NCI-H345 (cell line): ENCODE measurements at places on chromosomes 6 and 20.

DNA sequence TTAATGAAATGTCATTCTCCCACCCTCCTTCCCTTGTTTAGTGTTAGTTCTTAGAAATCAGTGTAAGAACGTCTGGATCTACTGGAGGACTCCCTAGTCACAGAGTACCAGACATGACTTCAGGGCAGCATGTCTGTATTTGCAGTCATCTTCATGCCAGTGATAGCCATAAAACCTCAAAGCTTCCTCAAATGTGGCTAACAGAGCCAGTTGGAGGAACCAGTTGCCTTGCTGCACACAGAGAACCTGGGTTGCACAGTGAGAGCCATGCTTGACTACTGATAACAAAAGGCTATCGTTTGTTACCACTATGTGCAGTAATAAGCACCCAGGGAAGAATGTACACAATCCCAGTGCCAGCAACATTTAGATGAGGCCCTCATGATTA, 20.1 kb downstream of the NT5E start:
- DNase-seq: no peak

DNA sequence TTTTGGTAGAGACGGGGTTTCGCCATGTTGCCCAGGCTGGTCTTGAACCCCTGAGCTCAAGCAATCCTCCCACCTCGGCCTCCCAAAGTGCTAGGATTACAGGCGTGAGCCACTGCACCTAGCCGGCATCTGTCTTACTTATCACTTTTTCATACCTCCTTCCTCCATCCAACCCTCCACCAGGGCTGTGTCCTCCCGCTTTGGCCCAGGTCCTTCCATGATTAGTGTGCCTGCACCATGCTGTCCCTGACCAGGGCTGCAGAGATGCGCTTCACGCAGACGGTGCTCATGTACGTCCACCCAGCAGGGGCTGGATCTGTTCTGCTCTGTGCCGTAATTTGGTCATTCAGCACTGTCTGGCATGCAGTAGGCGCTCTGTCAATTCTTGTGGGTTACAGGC, 85.8 kb downstream of the SRC start:
- DNase-seq: no peak

- DNase-seq: peak; percentile 80
Measured at GRCh38 chr6:157756708-157757429, 66.2 kb upstream of the SNX9 start.

DNA sequence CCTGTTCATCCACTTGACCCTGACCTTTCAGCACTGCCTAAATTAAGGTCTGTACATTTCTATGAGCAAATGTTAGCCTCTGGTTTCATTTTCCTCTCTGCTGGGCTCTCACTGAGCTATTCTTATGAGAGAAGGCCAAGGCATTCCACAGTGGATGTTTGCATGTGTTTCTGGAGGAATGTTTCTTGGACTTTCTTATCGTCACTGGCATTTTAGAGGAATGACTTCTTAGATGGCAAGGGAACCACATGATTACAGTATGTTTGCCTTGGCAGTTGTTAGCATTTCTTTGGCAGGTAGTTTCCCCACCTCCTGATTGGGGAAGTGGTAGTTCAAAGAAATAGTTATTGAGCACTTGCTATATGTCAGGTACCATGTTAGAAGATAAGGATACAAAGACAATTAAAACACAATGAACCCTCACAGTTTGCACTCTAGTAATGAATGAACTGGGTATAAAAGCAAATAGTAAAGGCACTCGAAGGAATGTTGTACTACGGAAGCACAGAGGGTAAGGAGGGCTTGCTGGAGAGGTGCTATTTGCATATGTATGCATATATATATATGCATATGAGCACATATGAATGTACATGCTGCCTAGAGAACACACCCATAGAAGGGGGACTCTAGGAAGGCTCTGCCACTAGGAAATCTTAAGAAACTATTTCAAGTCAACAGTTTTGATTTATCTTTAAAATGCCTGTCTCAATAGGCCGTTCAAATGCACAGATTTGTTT, 307.4 kb downstream of the EYA4 start:
- DNase-seq: no peak

- no peak for DNase-seq
Measured at GRCh38 chr6:109104512-109104911, 9.2 kb downstream of the CEP57L1 start.

GRCh38 chr6:99434702-99435530, 9.8 kb upstream of the PNISR start:
- no peak for DNase-seq

DNA sequence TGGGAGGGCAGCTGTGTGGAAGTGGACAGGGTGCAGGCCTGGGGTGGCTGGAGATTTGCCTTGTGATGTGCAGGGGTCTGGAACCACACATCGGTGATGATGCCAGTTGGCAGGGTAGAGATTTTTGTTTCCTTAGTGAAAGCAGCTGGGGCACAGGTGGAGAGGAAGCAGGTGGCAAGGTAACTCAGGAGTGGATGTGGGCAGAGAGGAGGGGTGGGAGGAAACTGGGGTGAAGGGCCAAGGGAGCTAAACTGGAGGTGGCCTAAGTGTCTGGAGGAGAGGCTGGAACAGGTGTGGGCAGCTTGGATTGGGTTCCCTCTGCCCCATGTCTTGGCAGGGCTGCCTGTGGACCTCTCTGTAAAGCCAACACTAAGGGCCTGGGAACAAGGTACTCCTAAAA, 4.7 kb upstream of the SCUBE3 start:
- DNase-seq: no peak

- DNase-seq: no peak
Measured at GRCh38 chr20:60137657-60138245, 179.5 kb downstream of the CDH26 start.

DNA sequence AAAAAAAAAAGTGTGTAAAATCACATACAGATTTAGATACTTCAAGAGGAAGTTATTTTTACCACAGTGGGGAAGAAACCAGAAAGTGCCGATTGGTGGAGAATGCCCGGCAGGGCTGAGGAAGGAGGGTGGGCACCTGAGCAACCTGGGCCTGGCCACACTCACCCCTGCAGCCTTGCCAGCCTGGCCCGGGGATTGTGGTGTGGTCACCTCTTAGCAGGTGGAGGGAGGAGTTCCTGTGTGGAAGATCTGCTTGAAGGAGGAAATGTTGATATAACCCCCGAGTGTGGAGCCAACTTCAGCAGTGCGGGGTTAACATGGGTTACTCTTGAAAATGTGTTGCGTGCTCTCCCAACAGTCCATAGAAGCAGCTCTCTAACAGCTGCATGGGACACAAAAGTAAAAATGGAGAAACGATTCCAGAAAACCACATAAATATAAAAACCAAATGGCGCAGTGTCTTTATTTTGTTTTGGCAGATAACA, 14.7 kb downstream of the UST start:
- no peak for DNase-seq

DNA sequence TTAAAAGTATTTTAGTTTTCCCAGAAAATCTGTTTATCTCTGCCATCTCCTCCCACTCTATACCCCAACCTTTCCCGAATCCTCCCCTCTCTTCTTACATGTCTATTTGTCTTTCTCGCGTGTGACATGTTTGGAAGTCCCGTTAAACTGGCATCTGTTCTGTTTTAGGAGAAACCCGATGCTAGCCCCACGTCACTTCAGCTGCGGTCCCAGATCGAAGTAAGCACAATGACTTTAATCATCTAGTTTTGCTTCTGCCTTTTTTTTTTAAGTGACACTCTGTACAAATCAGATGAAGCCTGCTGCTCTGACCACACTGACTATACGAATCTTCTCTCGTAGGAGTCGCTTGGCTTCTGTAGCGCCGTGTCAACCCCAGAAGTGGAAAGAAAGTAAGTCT, 97.4 kb downstream of the SASH1 start:
- no peak for DNase-seq

DNA sequence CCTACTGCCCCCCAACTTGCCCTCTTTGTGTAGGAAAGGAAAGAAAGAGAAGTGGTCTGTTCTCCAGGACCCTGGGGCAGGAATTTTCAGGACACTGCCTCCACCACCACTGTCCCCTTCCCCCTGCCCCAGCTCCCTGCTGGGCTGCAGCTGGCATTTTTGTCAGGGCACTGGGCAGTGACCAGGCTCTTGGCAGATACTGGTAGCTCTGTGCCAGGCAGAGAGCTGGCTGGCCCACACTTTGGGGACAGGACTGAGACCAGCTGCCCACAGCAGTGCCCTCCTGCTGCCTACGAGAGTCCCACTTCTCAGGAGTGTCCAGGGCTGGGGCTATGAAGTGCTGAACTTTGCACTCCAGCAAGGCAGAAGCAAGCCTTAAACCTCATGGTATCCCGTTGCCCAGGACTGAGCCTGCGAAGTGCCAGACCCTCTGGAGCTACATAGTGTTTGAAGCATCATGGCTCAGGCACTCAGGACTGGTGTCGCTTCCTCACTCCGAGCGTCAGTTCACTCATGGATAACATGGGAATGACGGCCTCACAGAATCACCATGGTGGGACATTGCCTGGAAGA, 19.3 kb downstream of the SLC13A3 start:
- no peak for DNase-seq

DNA sequence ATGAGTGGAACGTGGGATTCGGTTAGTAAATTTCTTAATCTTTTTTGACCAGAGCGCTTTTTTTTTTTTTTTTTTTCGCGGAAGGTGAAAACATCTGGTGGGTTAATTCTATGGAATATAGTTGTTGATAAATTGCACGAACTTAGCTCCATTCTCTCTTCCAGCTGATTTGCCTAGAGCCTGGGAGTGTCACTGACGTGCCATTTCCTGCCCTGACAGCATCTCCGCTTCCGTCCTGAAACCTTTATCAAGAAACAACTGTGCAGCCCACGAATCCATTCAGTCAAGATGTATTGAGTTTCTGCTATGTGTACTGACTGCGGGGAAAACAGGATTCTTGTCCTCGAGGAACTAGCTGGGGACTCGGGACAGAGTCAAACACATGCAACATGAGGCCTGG, 59.5 kb upstream of the TGM3 start:
- DNase-seq: no peak

GRCh38 chr6:16060039-16060438, 68.8 kb upstream of the MYLIP start:
- DNase-seq: peak; percentile 17

GRCh38 chr6:150118627-150119026, 24.2 kb upstream of the PPP1R14C start:
- peak; percentile 83 for DNase-seq

DNA sequence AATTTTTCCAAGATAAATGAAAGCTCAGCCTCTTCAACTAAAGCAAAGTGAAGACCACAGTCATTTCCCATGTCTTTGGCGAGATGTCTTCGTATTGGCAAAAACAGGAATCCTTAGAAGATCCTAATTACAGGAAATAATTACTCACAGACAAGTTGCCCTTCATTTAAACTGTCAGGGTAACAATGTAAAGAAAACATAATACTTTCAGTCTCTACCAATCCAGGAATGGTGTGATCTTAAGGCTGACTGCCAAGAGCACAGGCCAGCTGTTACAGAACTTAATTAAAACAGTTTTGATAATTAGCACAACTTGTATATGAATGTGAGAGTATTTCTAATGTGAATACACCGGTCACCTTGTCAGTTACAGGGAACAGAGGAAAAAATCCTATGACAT, 292.2 kb downstream of the PACRG start:
- DNase-seq: no peak

DNA sequence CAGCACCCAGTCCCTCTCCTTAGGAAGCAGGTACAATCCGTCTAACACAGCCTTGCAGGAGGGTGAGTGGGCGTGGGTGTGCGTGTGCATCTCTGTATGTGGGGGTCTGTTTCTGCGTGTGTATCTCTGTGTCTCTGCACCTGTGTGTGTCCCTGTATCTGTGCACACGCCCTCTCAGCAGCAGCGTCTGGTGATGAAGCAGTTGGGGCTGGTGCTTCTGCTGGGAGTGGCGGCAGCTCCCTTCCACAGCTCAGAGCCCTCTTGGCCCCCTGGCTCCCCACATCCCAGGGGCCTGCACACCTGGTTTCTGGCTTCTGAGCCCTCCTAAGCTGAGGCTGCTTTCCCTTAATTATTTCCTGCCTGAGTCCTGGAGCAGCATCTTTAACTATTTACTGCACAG, 49.5 kb upstream of the CCDC167 start:
- no peak for DNase-seq

DNA sequence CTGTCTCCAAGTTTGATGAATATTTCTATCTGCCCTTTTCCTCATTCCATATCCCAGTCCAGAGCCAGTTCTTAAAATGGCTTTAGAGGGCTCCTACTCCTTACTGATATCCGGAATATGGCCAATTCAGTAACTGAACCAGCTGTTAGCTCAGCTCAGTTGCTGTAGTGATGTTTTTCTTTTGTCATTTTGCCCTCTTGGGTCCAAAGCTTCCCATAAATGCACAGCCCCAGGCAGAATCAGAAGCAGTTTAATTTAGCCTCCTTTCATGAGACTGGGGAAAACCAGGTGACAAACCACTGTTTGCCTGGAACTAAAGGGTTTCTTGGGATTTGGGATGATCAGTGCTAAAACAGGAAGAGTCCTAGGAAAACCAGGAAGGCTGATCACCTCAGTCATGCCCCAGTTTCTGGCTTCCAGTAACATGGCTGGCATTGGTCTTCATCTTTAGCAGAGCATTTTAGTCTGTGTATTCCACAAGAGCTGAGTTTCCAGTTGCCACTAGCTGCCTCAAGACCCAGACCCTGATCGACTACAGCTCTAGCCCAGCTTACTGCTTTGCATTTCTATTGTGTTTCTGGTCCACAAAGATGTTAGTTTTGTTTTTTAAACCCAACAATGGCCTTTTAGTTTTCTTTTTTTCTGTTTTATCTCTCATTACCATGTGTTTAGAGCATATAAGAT, 40.6 kb upstream of the REV3L start:
- DNase-seq: no peak

DNA sequence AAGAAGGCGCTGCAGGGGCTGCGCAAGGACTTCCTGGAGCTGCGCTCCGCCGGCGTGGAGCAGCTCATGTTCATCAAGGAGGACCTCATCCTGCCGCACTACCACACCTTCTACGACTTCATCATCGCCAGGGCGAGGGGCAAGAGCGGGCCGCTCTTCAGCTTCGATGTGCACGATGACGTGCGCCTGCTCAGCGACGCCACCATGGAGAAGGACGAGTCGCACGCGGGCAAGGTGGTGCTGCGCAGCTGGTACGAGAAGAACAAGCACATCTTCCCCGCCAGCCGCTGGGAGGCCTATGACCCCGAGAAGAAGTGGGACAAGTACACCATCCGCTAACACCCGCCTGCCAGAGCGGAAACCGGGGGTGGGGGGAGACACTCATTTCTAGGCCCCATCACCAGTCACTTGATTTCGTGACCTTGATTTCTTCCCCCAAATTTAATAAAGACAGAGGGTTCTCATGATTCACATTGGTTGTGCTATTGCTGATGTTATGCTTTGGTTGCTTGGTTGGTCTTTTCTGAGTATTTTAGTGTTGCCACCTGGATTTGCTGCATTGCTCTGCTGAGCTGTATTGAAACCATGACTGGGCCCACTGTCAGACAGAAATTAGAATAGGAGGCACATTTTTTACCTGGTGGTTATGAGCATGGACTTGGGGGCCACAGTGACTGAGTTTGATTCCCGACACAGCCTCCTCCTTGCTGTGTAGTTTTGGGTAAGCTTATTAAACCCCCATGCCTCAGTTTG, 1.5 kb downstream of the FAM50B start:
- DNase-seq: no peak

GRCh38 chr6:95384988-95385387, 192.3 kb upstream of the MANEA start:
- DNase-seq: no peak

- no peak for DNase-seq
Measured at GRCh38 chr6:111683749-111684267, 78.1 kb upstream of the TRAF3IP2 start.
